ENCODE measurements at places on chromosomes 11 and 22.

DNA sequence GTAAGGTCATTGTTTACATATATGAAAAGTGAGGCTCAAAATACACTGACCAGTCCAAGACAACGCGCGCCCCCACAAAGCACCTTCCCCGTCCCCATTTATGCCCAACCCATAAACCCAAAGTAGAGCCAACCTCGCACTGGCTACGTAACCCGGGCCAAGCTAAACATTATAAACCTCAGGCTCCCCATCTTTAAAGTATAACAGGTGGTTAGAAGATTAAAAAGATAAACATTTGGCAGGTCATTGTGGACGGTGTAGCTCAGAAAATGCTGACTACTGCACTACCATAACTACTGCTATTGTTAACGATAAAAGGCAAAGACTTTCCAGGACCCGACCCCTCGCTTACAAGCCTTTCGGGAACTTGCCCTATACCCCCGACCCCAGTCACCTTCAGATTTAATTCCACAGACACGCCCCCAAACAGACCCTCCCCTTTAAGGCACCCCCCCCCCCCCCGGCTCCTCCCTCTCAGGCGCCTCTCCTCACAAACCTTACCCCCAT lies 470 bp downstream of the NUMA1 start:
- no peak for DNase-seq

GRCh38 chr11:105177658-105178057 lies 38.1 kb upstream of the CARD18 start:
- no peak for DNase-seq

GRCh38 chr22:23862103-23862502 lies 4.4 kb downstream of the SLC2A11 start:
- DNase-seq, result no peak

DNA sequence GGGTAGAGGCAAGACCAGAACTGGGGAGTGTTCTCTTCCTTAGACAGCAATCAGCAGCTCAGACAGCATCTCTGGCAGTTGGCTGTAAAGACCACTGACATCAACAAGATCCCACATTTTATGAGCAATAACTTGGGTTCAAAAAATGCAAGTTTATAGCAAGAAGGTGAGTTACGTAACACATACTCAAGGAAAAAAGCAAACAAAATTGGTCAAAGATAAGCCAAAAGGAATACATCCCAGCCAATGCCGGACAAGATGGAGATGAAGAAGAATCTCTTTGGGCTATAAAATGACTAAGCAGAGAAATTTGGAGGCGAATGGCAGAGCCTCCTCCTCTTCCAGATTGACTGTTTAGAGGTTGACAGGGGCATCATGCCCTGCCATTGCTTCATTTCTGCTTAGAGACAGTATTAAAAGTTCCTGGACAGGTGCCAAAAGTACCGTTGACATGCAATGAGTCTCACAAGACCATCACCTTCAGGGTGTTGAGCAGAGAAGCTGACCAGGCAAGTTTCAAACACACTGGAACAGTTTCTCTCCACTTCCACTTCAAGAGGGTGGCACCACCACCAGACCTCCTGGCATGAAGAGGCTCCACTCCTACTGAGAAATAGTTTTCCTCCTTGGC lies 55.9 kb downstream of the ENDOD1 start:
- no peak for DNase-seq

GRCh38 chr11:32148895-32149294 lies 58.0 kb downstream of the RCN1 start:
- no peak for DNase-seq

- DNase-seq, result no peak
These were observed 551.6 kb downstream of the OPCML start for GRCh38 chr11:132980670-132981069.

GRCh38 chr11:35106595-35106994 lies 32.4 kb upstream of the CD44 start:
- no peak for DNase-seq

GRCh38 chr11:1569251-1569780 lies 2.8 kb downstream of the DUSP8 start:
- DNase-seq, result no peak

GRCh38 chr11:23772081-23772480 lies 724.8 kb upstream of the LUZP2 start:
- DNase-seq, result no peak

DNA sequence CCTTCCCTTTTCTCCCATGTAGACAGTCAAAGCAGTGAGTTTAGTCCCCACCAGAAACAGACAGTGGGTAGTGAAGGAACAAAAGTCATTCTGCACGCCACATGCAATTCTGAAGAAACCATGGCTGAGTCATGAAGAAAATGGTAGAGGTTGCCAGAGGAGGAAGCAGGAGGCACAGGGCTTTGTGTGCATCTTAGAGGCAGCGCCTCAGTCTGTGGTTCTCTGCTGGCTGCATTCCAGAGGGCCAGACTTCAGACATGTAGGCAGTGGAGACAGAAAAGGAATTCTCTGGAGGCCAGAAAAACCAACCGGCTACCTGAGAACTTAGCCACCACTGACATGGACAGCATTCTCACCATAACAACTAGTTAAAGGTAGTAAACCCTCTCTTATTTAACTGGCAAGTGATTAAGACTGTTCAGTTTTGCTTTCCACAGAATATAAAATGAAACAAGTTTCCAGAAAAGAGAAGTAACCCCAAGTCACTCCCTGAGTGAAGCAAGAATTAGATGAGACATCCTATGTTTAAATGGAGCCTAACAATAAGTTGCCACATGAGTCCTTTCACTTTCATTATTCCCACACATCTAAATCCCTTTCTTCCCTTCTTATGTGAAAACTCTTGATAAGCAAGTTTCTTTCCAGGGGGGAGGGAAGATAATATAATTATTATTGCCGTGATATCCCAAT lies 556.1 kb downstream of the SOX6 start:
- no peak for DNase-seq

GRCh38 chr22:32354360-32355351 lies 3.0 kb upstream of the RFPL3 start:
- DNase-seq, result no peak

DNA sequence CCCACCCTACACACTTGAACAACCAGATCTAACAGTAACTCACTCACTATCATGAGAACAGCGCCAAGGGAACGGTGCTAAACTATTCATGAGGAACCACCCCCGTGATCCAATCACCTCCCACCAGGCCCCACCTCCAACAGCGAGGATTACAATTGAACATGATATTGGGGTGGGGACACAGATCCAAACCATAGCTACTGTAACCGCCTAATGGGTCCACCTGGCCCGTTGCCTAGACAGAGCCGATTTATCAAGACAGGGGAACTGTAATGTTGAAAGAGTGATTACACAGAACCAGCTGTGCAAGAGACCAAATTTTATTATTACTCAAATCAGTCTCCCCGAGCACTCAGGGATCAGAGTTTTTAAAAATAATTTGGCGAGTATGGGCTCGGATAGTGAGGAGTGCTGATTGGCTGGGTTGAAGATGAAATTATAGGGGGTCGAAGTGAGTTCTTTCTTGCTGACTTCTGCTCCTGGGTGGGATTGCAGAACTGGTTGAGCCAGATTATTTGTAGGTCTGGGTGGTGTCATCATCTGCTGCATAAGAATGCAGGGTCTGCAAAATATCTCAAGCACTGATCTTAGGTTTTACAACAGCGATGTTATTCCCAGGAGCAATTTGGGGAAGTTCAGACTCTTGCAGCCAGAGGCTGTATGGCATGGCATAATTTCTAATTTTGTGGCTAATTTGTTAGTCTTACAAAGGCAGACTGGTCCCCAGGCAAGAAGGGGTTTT lies 17.9 kb upstream of the ZC3H12C start:
- DNase-seq, result no peak

GRCh38 chr11:69044111-69045013 lies 4.4 kb upstream of the TPCN2 start:
- peak; percentile 80 for DNase-seq

GRCh38 chr11:75733431-75734107 lies 15.9 kb downstream of the MOGAT2 start:
- peak; percentile 21 for DNase-seq

DNA sequence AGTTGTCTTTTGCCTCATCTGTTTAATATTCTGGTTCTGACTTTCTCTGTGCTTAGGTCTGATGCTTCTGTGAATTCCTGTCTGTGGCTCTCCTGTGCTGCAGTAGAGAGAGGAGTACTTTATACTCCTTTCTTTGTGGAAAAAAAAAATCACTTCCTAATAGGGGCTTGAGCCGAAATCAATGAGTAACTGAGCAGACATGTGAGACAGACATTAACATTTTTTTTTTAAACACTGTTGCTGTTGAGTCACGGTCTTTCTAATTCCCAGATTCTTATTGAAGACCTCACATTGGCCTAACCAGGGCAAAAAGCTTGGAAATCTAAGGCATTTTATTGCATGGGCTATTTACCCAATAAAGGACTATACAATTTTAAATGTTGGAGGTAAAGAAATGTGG lies 86.1 kb downstream of the GRM5 start:
- no peak for DNase-seq

GRCh38 chr11:78417175-78417887 lies at the start of gene GAB2:
Gene GAB2, minus strand, starts transcription at chr11:78417820. Its CDS starts 100 bp downstream, at chr11:78417720.
- DNase-seq, result no peak

DNA sequence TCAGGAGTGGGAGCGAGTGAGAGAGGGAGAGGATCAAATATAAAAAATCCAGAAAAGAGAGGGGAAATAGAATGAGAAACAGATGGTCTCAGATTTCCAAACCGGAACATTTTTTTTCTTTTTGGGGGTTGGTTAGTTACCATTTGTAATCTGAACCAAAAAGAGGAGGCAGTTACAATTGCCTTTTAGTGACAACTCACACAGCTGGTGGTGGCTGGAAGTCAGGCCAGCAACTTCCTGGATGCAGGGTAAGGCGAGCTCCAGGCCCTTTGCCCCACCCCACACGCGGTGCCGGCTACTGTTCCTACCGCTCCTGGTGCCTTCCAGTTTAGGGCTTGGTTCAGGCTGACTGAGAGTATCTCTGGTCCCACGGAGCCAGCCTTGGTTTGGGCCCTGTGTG lies 21.0 kb upstream of the UBASH3B start:
- peak; percentile 30 for DNase-seq

DNA sequence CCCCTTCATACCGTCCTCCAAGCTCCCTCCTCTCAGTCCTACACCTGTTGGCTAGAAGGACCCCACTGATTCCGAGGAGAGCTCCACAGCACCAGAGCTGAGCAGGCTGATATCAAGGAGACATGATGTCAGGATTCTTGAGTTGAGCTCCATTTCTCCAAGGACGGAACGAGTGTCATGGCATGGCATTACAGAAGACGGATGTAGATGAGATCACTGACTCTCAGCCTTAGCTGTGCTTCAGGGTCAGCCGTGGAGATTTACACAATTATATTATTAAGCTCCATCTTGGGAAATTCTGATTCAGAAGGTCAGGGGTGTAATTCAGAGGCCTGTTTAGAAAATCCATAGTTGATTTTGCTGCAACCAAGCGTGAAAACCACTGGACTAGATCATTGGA lies 428.9 kb upstream of the B3GAT1 start:
- no peak for DNase-seq

GRCh38 chr11:47056261-47056915 lies 119.8 kb downstream of the CSTPP1 start:
- no peak for DNase-seq

DNA sequence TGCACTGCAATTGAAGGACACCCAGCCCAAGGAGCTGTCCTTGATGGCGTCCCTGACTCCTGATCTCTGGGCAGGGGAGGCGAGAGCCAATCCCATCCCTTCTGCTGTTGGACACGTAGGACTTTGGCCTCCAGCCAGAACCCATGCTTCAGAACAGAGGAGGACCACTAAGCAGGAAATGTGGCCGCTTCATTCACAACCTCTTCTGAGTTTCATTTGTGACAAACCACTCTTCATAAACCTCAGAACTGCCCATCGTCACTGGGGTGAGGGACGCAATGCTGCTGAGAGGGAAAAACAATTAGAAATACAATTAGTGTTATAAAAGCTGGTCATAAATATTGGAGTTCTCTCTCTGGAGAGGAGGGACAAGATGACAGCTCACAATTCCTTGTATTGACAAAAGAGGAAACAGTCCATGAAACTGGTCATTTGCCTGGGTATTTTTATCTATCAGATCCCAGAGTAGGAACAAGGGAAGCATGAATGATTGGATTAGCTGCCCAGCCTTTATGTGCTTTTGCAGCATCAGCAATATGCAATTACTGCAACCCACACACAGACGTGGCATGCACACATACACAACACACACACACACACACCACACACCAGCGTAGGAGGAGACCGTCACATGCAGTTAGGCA lies 216.5 kb upstream of the CADM1 start:
- no peak for DNase-seq

Data from left kidney (tissue), 8 donors.